AG09309 (cell line): ENCODE measurements at places on chromosomes 2 and 18.

GRCh38 chr2:69950241-69950640 lies 11.2 kb downstream of the ASPRV1 start:
- no peak for DNase-seq

GRCh38 chr2:144477281-144477956 lies 42.5 kb downstream of the ZEB2 start:
- peak; percentile 38 for DNase-seq

DNA sequence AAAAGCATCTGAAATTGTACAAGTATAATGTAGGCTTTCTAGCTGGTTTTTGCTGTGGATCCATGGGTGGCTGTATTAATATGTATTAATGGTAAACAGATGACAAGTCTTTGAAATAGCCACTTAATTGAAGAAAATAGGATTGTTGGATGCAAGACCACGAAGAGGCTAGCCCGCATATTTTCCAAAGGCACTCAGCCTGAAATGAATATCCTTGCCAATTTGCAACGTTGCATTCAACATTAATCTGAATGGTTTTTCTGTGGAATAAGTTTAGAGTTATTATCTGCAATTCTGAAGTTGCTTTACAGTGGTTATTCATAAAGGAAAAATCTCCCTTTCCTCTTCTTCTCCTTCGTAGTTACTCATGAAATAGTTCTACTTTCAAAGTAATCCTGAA lies 86.2 kb upstream of the SPATS2L start:
- DNase-seq: no peak

GRCh38 chr2:151230627-151231140 lies 31.0 kb downstream of the RBM43 start:
- no peak for DNase-seq

- DNase-seq: no peak
Observed at GRCh38 chr18:63342206-63342605, 22.6 kb upstream of the BCL2 start.

- no peak for DNase-seq
Observed at GRCh38 chr2:26542676-26543505, 65.0 kb upstream of the OTOF start.

DNA sequence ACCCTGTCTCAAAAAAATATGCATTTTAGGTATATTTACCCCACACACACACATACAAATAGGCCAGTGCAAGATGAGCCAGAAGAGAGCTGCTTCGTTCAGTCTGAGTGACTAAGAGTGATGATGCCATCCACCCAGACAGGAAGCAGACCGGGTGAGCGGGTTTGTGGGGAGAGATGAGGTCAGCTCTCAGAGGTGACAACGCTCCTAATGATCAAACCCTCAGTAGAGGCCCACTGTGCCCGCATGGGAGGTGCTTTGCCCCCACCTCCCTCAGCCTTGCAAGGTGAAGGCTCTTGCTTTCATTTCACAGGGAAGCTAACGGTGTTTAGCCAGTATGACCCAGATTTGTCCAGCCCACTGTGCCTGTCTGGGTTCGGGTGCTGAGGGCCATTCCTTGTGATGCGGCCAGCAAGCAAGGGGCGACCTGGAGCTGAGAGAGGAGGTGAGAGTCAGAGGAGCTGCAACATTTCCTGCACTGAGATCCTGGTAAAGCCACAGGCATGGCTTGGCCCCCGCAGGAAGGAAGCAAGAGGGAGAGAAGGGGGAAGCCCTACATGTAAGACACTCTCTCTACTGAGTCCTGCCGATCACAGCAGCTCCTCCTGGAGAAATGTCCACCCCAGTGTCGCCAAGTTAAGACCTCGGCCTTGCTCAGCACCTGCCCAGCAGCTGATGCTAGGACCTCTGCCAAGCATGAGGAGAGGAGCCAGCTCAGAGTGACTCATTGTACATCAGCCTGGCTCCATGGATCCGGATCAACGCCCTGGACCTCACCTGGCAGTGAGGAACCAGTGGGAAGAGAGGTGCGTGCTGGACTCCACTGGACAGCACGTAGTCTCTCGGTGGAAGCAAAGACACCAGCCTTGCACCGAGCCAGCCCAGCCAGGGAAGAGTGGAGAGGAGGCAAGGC lies 37.0 kb downstream of the NIFK start:
- DNase-seq: peak; percentile 43

DNA sequence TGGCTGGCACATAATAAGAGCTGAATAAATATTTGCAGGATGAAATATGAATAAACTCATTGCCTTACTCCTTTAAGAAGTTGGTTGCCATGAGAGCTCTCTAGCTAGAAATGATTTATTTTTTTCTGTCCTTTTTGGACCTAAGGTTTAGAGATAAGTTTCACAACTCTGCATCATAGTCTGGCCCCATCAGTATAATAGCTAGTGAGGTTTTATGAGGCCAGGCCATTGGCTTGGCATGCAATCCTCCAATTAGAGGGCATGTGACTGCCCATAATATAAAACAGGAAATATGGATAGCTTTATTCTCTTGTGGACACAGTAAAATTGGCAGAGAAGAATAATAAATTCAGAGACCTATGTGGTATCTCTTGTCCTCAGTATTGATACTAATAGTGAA lies 26.2 kb upstream of the INSIG2 start:
- DNase-seq: peak; percentile 75

DNA sequence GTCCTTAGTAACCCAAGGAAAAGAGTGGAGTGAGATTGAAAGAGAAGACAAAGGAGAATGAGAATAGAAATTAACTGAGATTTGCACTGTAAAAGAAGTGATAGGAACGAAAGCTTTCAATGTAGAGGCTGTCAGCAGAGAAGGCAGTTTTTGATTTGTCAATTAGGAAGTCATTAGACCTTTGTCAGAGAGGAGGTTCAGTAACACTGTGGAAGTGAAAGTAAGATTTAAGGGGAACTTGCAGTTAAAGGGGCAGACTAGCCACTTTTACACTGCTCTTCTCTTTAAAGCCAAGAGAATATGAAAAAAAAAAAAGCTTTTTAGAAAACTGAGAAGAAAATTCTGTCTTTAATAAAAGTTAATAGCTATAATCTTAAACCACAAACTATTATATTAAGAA lies 11.5 kb upstream of the KYNU start:
- no peak for DNase-seq

DNA sequence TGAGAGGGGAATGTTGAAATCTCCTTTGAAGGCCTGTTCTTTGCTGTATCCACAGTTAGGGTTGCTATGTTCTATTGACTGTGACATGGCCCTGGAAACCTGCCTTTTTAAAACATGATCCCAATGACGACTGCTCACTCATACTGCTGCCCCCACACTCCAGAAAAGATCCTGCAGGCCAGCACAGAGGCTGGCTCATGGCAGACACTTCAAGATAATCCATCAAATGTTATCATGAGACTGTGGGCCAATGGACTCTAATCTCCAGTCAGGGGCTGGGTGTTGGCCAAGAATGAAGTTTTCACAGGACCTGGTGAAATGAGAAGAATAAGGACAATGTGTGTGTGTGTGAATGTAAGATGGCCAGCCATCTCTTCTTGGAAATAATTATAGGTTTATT lies 59.0 kb upstream of the THOC1 start:
- DNase-seq: no peak

DNA sequence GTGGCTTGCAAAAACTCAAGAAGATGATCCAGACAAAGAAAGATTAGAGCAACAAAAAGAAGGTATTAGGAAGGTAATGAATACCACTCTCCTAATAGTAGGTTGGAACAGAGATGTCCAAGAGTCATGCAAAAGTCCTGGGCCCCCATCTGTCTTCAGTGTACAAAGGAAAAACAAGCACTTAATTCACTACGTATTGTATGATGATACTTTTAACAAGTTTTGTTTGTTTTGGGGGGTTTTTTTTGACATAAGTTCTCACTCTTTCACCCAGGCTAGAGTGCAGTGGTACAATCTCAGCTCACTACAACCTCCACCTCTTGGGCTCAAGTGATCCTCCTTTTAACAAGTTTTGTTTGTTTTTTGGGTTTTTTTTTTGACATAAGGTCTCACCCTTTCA lies 80.6 kb upstream of the RTN4 start:
- DNase-seq: no peak

- no peak for DNase-seq
Observed at GRCh38 chr2:203972066-203972465, 35.5 kb downstream of the ICOS start.
